Activated CD4-positive, alpha-beta T cell treated with anti-CD3 and anti-CD28 coated beads, Interleukin-2, amount 50 U/mL, for 24 hours (primary cell): ENCODE measurements at places on chromosomes 7 and 10.

GRCh38 chr10:14821635-14822375, 16.0 kb downstream of the CDNF start:
- DNase-seq = no peak

DNA sequence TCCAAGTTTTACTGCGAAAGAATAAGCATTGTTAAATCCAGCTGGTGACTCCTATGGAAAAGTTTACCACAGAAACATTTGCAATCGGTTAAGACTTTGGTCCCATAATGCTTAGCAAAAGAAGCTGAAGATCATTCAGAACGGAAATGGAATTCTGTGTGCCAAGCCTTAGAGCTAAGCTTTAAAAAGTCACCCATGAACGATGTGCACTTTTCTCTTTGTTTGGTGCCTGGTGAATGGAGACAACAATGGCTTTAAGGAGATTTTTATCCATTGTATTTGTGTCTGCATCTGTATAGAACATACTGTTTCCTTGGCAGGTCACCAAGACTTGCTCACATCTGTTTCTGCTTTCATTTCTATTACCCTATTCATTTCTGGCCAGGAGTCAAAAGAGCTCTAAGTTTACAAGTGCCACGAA, 26.3 kb upstream of the COL1A2 start:
- no peak for DNase-seq

- DNase-seq = no peak
Observed at GRCh38 chr7:33973231-33974015, 68.1 kb downstream of the BMPER start.

DNA sequence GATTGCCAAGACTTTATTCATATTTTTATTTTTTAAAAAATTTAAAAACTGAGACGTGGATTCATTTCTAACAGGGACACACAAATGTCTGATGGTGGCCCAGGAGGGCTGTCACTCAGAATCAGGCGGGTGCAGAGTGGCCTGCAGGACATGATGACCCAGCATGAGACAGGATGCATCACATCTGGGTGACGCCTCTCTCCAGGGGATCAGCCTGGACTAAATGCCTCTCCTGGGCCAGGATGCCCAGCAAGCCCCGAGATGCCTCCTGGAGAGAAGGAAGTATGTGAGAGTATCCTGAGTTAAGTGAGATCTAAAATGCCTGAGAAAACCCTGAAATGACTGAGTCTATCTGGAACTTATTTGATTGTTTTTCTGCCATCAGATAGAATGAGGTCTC, 16.9 kb upstream of the MTURN start:
- DNase-seq = no peak

GRCh38 chr7:131045526-131045925, 282.1 kb upstream of the MKLN1 start:
- no peak for DNase-seq

DNA sequence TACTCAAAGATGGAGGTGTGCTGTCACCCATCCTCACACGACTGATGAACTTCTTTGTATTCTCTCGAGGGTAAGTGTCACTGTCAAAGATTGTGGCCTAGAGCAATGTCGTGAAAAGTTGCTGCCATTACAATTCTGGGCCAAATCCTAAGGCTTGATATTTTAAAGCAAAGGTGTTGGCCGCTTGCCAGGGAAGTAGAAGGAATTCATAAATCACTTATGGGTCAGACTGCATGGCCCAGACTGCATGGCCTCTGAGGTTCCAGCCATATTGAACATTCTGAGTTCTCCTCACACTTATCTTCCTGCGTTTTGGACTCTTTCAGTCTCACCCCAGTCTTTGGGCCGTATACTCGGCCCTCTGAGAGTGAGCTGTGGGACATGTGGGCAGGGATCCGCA, 8.6 kb downstream of the MEST start:
- DNase-seq = no peak

GRCh38 chr10:61978965-61979364, 77.5 kb downstream of the ARID5B start:
- DNase-seq = no peak

DNA sequence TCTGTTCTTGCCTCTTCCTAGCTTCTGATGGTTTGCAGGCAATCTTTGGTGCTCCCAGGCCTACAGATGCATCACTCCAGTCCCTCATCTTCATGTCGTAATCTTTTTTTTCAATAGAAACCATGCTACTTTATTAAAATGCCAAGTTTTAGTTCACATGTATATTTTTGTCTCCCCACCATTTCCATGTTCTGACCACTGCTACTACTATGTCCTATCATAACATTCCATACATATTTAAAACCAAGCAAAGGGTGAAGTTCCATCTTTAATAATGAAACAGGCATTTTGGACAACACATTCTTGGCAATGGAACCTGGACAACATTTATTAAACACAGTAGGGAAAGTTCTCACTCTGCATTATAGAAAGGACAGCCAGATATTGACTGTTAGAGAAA, 58.8 kb downstream of the ZNF518A start:
- DNase-seq = no peak

GRCh38 chr10:88805361-88805760, 2.8 kb downstream of the LIPM start:
- no peak for DNase-seq

DNA sequence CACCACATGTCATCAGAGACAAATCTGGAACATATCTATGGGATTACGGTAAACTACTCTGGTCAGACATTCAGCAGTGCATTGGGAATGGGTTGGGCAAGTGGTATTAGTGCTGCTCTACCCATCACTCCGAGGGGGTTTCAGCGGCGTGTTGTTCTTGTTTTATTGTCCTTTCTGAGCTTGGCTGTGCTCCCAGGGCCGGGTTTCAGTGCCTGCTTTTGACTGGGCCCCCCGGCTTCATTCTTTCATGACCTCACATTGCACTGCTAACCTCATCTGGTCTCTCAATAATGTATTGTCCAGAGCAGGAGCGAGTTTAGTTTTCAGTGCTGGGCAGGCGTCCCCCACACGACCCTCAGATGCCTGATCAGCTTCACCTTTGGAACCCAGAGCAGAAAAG, 364.6 kb downstream of the PAXIP1 start:
- DNase-seq = no peak

DNA sequence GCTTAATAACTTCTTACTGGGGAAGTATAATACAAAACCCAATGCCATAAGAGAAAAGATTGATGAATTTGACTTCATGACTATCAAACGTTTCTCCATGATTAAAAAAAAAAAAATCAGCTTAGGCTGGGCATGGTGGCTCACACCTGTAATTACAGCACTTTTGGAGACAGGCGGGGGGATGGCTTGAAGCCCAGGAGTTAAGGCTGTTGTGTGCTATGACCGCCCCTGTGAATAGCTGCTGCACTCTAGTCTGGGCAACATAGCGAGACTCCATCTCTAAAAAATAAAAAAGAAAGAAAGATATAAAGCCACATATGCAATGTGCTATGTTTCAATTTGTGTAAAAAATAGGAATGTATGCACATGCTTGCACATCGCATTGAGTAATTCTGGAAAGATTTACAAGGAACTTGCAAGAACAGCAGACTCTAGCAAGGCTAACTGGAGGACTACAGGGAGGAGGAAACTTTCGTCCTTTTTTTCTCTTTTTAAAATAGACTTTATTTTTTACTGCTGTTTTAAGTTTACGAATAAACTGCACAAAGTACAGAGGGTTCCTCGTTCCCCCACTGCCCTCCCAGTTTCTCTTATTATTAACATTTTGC, 10.3 kb upstream of the RARRES2 start:
- no peak for DNase-seq

GRCh38 chr7:84452618-84453017, 258.0 kb upstream of the SEMA3A start:
- DNase-seq = no peak

DNA sequence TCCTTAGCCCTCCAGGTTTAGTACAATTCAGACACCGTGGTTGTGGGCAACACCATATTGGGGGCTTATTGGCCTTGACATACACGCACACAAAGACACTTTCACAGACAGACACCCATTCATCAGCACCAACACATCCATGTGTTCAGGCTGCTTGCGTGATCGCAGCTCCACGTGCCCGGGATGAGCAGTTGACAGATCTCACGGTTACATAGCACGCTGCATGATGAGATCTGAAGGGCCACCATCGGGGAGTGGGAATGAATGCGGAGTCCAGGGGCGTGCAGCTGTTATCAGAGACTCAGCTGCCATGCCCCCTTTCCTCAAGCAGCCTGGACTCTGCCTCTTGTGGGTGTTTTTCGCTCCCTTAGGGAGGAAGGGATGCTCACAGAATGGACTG, 285.2 kb downstream of the USP6NL start:
- no peak for DNase-seq

- no peak for DNase-seq
Observed at GRCh38 chr10:88315755-88316154, 267.4 kb downstream of the RNLS start.

DNA sequence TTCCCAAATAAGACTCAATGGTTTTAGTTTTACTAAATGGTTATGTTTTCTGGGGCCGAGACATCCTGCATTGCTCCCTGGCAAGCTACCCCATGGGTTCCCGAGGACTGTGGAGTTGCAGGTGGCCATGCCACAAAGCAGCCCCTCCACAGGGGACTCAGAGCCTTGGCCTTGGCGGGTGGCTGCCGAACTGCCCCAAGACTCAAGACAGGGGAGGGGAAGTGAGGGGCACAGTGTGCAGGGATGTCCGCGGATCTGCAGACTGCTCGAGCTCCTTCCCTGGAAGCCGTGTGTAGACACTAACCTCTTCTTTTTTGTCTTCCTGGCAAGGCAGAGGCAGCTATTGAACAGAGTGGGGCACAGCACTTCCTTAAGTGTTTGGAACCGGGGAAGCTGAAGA, 154.6 kb downstream of the EBF3 start:
- no peak for DNase-seq

DNA sequence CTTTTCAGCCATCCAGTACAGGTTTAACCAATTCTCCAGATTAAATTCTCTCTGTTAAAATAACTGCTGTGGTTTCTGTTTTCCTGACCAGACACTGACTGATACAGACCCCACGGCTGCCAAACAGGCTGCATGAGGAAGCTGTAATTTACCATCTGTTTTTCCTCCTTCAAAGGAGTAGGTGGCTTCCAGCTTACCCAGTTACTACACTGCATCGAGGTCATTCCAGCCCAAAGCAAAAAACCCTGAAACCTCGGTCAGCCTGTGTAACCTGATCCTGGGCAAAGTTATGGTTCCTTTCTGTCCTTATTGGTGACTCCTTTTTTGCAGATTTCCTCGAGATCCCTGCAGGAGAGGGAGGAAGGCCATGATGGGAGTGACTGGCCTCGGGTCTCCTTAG, 27.9 kb upstream of the LOXL4 start:
- no peak for DNase-seq

DNA sequence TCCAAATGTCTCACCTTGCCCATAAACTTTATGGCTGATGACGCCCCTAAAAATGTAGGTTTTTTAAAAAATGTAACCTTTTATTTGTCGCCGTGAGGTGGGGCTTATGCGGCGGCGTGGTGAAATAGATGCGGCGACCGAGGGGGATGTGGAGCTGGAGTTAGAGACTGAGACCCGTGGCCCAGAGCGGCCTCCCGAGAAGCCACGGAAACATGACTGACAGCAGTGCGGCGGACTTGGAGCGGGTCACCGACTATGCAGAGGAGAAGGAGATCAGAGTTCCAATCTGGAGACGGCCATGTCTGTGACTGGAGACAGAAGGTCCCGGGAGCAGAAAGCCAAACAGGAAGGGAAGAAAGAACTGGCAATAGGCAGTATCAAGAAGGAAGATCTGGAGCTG, 46.5 kb downstream of the C7orf33 start:
- DNase-seq = no peak

GRCh38 chr10:133134411-133135115, 25.5 kb upstream of the KNDC1 start:
- DNase-seq = no peak

DNA sequence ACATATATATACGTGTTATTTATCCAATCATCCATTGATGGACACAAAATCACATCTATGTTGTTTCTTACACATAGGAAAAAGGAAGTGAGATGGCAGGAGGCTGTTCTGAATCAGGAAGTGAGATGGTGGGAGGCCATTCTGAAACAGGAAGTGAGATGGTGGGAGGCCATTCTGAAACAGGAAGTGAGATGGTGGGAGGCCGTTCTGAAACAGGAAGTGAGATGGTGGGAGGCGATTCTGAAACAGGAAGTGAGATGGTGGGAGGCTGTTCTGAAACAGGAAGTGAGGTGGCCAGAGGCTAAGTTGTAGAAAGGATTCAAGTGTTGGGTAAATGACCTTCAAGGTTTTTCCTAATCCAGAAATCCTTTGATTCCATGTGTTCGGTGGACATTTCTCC, 921.5 kb downstream of the TYW1 start:
- DNase-seq = no peak

DNA sequence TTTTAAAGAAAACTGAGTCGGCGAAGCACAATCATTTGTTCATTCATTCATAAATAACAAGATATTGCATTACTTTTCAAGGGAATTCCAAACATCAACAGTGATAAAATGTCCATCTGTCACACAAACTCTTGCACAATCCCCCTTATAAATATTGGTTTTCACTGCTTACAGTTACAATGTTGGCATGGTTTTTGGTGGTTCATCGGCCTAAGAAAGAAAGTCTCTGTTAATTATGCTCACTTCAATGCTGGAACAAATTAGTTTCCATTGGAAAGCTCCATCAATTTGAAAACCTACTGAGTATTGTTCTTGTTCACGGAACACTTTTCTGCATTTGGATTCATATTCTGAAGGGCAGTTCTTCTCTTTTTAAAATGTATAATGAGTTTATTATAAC, 188.5 kb downstream of the JAZF1 start:
- DNase-seq = no peak

DNA sequence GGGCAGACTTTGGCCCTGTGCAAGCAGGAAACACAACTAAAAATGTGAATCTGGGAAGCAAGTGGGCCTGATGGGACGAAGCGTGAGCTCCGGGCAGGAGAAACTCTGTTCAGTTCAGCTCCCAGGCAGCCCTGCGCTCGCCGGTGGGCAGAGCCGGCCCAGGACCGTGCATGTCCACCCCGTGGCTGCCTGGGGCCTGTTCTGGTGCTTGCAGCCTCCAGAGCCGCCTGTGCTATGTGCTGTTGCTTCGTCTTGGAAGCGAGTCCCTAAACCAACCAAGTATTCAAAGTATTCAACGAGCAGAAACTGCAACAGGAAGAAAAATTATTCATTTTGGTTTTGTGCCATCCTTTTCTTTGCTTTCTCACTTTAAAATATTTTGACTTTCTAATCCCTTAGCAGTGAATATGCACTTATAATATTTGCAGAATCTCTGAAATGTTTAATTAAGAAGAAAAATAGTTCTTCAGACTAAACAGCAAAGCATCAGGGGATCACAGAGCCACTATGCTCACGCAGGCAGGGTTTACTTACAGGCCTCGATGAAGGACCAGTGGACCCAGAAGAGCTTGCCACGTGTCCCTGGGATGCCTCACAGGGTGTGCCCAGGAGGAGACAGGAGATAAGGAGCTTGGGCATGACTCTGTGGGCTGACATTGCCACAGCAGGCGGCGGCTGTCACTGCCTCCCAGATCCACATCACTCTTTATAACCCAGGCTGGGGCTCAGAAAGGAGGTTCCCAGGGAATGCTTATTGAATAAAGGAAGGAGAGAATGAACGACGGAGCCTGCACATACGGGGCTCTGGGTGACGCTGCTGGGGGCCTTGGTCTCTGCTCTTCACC, 45.6 kb downstream of the VIPR2 start:
- DNase-seq = no peak
